ENCODE measurements at places on chromosomes 7 and 10.

DNA sequence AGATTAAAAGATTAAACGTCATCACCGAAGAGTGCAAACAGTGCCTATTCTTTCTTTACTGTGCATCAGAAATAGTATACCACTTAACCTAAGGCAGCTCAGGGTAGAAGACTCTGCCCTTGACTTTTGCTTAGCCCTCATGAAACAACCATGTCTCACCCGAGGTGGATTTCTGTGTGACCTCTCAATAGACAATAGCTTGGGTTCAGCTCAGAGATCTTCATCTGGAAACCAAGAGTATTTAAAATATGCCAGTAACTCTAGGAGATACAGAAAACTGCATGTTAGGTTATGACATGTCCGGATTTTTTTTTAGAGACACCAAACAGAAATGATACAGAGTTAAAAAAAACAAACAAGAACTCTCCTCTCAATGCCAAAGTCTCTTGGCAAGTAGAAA is 75.8 kb downstream of the JAZF1 start:
- DNase-seq = no peak

GRCh38 chr10:60277656-60278055 is 112.0 kb downstream of the ANK3 start:
- no peak for DNase-seq

- DNase-seq = no peak
These were observed 132.0 kb downstream of the ST7 start for GRCh38 chr7:117085275-117085674.

DNA sequence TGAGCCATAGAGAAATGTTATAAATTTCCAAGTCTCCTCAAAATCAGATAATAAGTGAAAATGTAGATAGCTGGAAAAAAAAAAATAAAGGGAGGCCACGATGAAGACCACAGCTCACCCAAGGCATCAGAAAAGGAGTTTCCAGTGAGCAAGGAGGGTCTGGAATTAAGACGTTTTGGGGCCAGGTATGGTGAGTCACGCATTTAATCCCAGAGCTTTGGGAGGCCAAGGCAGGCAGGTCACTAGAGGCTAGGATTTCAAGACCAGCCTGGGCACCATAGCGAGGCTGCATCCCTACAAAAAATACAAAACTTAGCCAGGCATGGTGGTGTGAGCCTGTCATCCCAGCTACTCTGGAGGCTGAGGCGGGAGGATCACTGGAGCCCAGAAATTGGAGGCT is 65.5 kb downstream of the ASB13 start:
- no peak for DNase-seq

- DNase-seq = no peak
These were observed 24.2 kb downstream of the PRPS1L1 start for GRCh38 chr7:18003286-18003994.

DNA sequence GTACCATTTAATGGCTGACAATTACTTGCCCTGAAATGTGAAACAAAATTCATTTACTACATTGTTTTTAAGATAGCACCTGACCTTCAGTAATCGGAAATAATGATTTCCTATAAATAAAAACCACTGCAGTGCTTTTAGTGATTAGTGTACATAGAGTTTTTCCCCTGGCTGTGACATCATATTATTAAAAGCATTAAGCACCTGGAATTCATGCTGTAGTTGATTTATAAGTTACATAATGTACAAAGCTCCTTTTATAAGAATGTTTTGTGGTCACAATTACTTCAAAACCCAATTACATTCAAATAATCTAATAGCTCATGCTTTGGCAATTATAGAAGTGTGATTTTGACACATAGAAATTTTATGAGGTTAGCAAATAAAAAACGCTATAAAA is 44.3 kb upstream of the EIF4H start:
- DNase-seq = no peak

- DNase-seq = no peak
These were observed 20.3 kb upstream of the GNA12 start for GRCh38 chr7:2864204-2864985.

DNA sequence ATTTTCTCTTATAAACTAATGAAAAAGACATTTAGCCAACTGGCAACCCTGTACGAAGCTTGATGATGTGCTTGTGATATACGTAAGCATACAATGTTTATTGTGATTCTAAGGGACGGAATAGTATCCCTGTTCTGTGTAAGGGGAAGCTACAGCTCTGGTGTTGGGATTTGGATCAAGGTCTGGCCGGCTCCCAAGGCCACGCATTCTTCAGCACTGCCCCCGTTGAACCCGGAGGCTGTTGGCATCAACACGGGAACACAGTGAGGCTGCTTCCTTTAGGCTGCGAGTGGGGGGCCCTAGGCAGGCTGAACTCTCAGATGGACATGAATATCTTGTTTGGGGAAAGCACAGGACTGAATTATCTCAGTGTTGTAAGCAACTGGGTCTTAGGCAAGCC is 180.6 kb downstream of the CAMK1D start:
- no peak for DNase-seq

DNA sequence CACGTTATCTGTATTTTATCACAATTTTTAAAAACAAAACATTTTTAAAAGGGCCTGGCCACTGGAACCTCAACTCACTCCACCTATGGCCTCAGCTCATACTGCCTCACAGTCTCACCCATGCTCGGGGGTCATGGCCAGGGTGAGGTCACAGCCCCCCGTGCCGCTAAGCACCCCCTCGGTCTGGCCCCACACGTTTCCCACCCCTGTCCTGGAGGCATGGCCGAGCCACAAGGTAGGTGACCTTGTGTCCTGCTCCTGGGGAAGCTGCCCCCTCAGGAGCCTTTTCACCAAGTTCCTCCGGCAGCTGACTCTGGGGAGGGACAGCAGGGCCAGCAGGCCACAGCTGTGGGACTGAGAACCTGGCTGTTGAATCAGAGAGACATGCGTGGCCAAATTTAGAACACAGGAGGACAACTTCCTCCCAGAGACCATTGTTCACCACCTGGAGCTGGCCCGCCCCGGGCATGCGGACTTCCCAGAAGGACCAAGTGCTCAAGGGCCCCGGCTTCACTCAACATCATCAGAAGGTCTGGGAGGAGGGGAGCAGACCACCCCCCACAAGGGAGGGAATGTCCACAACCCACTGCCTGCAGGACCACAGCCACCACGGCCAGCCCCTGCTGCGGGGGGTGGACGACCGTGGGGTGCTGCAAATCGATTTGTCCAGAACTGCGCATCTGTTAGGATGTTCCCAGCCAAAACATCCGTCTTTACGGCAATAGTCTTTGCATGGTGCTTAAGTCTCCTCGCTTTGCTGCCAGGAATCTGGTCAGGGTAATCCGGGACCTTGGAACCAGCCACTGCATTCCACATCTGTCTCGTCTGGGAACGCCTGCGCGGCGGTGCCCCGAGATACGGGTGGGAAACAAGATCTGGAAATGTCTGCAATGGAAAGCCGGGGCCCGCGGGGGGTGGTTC is 48.6 kb upstream of the PDGFA start:
- DNase-seq = no peak

- DNase-seq = peak; percentile 44
These were observed 994 bp downstream of the SLC25A28 start for GRCh38 chr10:99619090-99619800.

DNA sequence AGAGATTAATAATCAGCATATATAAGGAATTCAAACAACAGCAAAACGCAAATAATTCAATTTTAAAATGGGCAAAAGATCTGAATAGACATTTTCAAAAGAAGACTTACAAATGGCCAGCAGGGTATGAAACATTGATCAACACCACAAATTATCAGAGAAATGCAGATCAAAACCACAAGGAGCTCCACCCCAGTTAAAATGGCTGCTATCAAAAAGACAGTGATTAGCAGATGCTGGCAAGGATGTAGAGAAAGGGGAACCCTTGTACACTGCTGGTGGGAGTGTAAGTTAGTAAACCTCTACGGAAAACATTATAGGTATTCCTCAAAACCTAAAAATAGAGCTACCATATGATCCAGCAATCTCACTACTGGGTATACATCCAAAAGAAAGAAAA is 128.0 kb upstream of the CACUL1 start:
- no peak for DNase-seq

- DNase-seq = no peak
These were observed 735.6 kb downstream of the XPNPEP1 start for GRCh38 chr10:109187677-109188076.

GRCh38 chr7:12211711-12212485 is 804 bp downstream of the TMEM106B start:
- no peak for DNase-seq

Measured in OCI-LY7 (cell line).